ENCODE measurements at places on chromosomes 4 and X.

DNA sequence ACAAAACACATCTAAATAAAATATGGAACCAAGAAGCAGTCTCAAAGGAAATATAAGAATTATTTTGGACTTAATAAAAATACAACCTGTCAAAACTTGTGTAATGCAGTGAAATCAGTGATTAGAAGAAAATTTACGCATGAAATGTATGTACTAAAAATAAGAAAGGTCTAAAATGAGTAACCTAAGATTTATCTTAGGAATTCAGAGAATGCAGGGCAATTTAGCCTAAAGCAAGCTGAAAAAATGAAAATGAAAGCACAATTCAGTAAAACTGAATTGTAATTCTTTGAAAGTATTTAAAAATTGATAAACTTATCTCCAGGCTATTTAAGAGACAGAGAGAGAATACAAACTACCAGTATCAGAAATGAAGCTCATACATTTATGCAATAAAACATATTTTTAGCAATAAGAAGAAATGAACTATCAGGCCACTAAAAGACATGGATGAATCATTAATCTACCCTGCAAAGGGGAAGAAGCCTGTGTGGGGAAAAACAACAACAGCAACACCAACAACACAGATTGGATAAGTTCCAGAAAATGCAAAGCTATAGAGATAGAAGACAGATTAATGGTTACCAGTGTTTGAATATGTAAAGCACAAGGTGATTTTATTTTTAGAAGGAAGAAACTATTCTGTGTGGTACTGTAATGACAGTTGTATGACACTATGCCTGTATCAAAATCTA, 442.0 kb upstream of the ADGRL3 start:
- no peak for DNase-seq

DNA sequence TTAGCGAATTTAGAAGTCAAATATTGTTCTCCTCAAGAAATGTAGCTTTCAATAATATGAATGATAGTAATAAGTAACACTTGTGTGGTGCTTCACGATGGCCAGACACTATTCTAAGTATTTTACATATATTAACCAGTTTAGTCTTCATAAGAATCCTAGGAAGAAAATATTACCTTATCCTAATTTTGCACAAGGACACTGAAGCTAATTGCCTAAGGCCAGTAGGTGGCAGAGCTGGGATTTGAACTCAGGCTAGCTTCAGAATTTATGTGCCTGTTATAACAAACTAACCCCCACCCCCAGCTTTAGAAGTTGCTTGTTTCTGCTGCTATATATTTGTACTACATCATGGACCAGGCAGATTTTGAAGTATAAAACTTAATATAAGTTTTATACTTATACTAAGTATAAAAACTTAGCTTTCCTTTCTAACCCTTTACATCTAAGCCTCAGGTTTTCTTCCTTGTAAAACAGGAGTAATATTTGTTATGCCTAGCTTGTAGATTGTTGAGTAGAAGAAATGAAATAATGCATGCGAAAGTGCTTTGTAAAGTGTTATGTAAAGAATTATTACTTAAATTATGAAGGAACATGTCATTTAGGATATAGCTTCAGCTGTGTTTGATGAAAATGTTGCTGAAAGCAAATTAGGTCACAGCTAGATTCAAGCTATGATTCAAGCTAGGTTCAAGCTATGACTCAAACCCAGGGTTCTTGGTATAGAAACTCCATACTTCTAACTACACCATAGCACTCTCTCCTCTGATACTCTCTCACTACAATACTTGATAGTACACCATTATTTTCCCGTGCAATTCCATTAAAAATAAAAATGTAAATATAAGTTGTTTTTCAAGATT, 4.2 kb upstream of the CDS1 start:
- DNase-seq, result no peak

DNA sequence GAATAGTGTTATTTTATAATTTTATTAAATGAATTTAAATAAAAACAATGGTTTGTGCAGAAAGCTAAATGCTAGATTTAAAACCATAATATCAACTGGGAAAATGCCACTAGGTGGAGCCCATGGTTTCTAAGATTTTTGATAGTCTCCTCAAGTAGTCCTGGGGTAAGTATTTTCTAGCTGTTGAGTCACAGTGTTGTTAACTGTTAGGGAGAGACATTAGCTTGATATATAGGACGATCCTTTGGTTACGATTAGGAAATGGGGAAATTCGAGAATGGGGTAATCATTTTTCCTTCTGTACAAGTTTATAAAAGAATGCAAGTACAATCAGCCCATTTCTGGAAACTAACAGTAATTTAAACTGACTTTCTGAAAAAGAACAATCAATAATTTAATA, 378.4 kb downstream of the ANKRD50 start:
- no peak for DNase-seq

GRCh38 chrX:41952102-41952501, 28.7 kb upstream of the CASK start:
- no peak for DNase-seq

DNA sequence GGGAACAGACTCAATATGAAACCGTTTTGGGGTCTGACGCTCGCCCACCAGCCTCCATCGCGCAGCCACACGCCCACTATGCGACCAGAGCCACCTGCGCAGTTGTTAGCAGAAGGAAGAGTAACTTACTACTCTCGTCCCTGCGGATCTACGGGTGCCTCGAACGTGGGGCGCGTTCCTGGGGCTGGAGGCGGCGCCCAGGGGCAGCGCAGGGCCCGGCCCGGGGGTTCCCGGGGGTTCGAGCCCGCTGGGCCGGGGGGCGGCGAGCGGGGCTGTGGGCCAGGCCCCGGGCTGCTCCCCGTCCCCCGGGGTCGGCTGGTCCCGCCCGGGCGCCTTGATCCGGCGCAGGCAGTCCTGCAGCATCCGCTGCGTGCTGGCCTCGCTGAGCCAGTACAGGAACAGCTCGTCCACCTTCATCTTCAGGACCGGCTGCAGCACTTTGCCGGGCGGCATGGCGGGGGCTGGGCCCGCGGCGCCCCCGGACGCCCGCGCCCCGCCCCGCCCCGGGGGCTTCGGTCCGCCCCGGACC, 404 bp downstream of the PPP2R3B start:
- DNase-seq, result no peak

- no peak for DNase-seq
These were observed 519.3 kb upstream of the CXorf51A start for GRCh38 chrX:147333821-147334220.

DNA sequence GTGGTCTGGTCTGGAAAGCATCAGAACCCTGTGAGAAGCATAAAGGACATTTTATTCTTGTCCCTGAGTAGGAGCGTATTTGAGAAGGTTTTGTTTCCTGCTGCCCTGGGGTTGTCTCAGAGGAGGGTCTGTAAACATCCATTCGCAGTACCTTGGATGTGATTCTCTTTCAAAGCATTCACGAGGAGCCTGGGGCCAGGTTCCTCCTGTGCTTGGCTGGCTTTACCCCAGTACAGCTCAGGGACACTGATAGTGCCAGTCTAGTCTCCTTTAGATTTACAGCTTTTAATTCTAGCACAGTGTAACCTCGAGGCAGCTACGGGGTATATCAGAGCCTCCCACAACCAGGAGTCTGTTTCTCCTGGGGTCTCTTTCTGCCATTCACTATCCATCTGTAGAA, 2.7 kb downstream of the CLRN2 start:
- DNase-seq, result no peak

GRCh38 chrX:20266810-20267606, at the start of gene RPS6KA3:
Gene RPS6KA3 (minus strand): TSS chrX:20266909. CDS start chrX:20266632, 277 bp downstream.
- peak; percentile 70 for DNase-seq

DNA sequence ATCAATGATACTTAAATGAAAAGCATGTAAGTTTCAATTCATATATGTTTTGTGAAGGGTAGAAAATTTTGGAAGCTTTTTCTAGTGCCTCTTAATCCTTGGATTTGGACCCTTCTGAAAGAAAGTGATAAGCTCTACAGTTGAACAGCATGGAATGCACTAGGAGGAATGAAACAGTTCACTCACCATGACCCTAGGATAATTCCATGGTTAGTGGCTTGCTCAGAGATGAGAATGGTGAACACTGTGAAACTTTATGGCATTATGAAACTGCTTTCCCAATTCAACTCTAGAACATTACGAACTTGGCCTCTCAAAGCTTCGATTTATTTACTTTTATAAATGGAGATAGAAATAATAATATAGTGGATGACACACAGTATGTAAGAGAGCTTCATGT, 88.9 kb upstream of the FAT4 start:
- DNase-seq, result no peak

- DNase-seq, result no peak
These were observed 2375.8 kb upstream of the TENM3 start for GRCh38 chr4:179867300-179867878.

GRCh38 chrX:120672389-120672788, 42.5 kb upstream of the C1GALT1C1 start:
- DNase-seq, result no peak

DNA sequence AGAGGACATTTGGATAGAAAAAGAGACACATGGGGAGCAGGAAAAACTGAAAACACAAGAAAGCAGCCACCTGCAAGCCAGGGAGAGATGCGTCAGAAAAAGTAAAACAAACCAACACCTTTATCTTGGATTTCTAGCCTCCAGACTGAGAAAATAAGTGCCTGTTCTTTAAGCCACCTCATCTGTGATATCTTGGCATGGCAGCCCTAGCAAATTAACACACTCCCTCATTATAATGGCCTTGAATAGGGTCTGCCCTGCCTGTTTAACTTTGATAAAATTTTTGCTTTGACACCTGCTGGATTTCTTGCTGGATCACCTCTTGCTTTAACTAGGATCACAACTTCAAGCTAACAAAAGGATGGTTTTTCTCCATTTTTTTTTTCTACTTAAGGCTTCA, 1892.0 kb upstream of the IGFBP7 start:
- DNase-seq, result no peak

GRCh38 chr4:172975651-172976229, 192.9 kb upstream of the GALNT7 start:
- no peak for DNase-seq

GRCh38 chr4:177441061-177441802, 1.0 kb downstream of the AGA start:
- DNase-seq, result no peak

- no peak for DNase-seq
These were observed 27.2 kb downstream of the UPRT start for GRCh38 chrX:75301060-75301459.

DNA sequence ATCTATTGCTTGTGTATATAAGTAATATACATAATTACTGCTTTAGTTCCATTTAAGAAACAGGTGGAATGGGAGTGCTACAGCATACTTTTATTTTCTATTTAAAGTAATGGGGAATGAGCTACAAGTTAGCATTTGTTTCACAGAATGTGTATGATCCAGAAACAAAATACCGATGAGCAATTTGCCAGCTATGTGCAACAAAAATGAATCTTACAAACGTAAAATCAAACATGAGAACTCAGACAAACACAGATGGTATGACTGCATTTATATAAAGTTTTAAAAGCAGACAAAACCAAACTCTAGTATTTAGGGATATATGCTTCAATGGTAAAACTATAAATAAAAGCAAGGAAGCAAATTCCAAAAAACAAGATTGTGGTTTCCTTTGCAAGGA, 141.7 kb downstream of the PAPSS1 start:
- no peak for DNase-seq

- no peak for DNase-seq
These were observed 96.3 kb downstream of the TBL1X start for GRCh38 chrX:9561199-9561598.

- no peak for DNase-seq
These were observed 67.9 kb upstream of the SOX3 start for GRCh38 chrX:140572724-140573123.

GRCh38 chr4:127379499-127379898, 253.3 kb upstream of the INTU start:
- DNase-seq, result no peak

DNA sequence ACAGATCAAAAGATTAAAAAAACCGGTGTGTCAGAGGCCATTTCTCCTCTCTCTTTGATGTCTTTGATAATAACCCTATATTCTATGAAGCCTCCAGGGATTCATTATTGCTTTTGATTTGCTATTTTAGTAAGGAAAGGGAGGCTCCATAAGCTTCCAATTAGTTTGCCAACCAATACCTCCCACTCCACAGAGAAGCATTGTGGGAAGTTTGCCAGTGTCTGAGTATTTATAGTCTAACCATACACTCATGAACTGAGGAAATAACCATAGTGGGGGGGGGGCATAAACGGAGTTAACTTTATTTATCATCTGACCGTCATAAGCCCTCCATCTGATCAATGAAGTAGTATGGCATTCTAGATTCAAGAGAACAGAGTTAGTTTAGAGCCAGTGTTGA, 1066.8 kb upstream of the PABPC4L start:
- DNase-seq, result no peak

- DNase-seq, result no peak
These were observed 341.7 kb downstream of the PPP3CA start for GRCh38 chr4:101005659-101006058.

GRCh38 chr4:141346144-141346543, 125.4 kb downstream of the ZNF330 start:
- no peak for DNase-seq

DNA sequence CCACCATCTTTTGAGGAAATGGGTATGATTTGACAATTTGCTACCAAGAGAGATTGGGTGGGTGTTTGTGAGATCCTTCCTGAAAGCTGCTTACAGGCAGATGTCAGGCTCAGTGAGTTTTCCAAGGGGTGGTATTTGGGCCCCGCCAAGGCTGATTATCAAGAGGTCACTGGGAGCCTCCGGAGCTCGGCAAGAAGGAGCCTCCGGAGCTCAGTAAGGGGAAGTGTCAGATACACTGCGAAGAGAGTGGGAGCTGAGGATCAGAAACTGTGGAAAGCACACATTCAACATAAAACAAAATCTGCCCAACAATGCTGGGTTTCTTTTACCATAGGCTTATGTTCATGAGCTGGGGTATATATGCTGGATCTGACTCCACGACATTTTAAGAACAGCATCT, 714 bp downstream of the RTL3 start:
- DNase-seq, result no peak

- no peak for DNase-seq
These were observed 733.4 kb upstream of the INTU start for GRCh38 chr4:126899331-126899801.

DNA sequence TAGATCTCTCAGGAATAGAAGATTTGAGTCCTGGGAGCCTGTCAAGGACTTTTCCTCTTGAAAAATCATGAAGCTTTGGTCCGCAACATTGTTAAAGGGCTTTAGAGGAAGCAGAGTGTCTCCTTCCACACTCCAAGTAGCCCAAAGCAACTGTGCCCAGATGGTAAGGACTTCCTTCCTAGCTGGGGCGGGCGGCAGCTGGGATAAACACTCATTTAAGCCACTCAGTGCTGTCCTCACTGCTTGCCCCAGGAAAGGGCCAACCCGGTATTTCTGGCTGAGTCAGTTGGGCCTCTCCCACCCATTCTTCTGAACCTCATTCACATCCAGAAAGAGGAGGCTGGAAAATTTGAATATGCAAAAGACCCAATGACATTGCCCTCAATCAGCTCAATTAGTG, 144.3 kb downstream of the CHIC2 start:
- no peak for DNase-seq

- no peak for DNase-seq
These were observed 160.2 kb downstream of the NHS start for GRCh38 chrX:17535229-17535628.

GRCh38 chr4:159413306-159413943, 310.5 kb downstream of the RAPGEF2 start:
- DNase-seq, result no peak

All from activated naive CD4-positive, alpha-beta T cell (primary cell).